ENCODE measurements at places on chromosomes 12 and 14.

GRCh38 chr14:76456891-76457586 lies 81.1 kb downstream of the ESRRB start:
- DNase-seq = no peak

- no peak for DNase-seq
Measured at GRCh38 chr14:54788701-54789100, 113.9 kb downstream of the GCH1 start.

- DNase-seq = no peak
Measured at GRCh38 chr14:97178781-97179180, 381.6 kb downstream of the VRK1 start.

DNA sequence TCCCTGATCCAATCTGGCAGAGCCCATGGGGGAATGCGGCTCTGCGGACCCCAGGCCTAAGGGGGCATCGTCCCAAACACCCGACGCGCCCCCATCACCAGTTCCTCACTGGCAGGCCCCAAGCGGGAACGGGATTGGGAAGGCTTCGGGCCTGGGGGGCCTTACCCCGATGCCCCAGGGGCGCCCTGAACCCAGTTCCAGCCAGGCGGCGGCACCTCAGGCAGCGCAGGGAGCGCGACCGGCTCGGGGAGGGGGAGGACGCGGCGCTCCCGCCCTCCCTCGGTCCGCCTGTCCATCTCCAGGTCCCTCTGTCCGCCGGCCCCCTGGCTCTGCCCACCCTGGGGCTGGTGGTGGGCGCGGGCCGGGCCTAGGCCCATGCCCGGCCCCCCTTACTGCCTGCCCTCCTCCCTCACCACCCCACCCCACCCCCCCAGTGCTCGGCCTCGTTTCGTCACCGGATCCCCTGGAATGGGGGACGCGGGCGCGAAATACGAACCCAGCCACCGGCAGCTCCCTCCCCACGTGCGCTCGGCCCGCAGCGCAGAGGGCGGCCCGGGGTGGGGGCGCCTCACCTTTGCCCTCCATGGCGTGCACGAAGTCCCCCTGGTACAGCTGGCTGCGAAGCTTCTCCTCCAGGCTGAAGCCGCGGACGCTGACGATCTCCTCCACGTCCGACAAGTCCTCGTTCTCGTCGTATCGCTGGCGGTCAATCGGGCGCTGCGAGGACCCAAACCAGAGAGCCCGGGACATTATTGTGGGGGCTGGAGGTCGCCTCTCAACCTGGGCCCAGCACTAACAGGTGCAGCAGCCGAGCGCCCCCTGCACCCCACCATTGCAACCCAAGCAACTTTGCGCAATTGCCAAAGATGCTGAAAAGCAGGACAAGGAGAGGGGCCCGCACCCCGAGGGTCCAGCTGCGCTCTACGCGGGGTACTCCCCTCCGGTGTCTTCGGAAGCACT lies 2.3 kb downstream of the KDM2B start:
- DNase-seq = no peak
